ENCODE measurements at places on chromosomes 11 and 22.
A peak's percentile ranks its signal among the peaks of the same experiment; 100 is the strongest.

DNA sequence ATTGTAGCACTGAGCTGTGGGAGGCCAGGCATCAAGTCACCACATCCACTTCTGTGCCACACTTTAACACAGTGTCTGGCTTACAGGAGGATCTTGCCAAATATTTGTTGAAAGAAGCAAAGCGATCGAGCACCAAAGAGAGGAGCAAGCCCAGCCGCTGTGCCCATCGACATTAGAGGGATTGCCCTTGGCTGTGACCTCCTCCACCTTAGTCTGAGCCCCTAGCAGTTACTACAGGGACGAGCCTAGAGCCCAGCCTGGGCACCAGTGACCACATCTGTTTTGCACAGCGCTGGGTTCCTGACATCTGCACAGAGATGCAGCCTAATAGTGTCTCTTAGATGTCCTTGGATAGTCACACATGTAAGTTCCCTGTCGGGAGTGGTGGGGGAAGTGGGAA lies 17.7 kb downstream of the GRIK4 start:
- DNase-seq = no peak

GRCh38 chr11:61967924-61968757 lies 707 bp upstream of the FTH1 start:
- peak; percentile 23 for DNase-seq

- no peak for DNase-seq
Measured at GRCh38 chr11:45141631-45142030, 4.8 kb upstream of the PRDM11 start.

GRCh38 chr11:2679011-2679676 lies 20.6 kb downstream of the KCNQ1OT1 start:
- no peak for DNase-seq

DNA sequence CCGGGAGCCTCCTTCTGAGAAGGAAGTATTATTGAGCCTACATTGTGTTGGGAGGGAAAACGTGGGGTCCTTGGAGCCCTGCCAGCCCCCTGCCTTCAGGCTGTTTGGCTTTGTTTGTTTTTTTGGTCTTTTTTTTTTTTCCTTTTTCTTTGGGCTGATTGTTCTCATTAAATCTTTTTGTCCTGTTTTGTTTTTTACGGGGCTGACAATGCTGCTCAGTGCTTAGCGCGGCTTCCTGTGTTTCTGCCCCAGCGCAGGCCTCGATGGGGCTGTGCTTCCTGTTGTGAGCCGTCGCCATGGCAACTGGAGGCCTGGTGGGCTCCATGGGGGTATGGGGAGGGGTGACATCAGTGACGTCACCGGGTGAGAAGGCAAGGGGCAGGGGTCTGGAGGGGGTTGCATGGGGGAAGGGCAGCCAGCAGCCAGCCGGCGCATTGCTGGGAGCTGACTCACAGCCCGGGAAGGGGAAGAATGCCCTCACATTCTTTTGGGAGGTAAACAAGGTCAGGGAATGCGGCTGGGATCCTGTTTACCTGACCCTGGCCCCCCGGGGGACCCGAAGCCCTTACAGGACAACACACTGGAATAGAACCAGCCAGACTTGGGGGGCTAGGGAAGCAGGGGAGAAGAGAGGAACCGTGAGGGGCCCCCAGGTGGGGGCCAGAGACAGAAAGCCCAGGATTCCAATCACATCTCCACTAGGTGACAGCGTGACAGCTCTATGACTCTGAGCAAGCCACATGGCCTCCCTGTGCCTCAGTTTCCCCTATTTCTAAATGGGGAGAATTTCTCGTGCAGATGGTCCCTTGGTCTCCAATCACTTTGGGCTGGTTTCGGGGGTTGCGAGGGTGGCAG lies 22.2 kb upstream of the CBX7 start:
- peak; percentile 45 for DNase-seq

DNA sequence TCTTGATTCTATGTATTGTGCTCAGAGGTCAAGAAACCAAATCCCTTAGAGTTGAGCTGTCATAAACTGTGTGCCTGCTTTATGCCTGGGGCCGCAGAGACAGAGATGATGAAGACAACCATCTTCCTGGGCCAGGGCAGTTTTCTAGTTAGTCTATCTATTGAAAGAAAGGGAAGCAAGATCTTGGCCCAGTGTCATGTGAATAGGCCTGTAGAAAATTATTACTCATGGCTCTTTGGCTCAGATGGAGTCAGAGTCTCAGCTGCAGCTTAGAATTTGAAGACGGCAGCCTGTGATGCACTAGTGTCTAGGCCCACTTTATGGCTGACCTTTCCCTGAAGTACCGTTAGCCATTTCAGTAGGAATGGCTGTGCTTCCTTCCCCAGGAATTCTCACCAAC lies 112.0 kb downstream of the DBX1 start:
- DNase-seq = no peak

DNA sequence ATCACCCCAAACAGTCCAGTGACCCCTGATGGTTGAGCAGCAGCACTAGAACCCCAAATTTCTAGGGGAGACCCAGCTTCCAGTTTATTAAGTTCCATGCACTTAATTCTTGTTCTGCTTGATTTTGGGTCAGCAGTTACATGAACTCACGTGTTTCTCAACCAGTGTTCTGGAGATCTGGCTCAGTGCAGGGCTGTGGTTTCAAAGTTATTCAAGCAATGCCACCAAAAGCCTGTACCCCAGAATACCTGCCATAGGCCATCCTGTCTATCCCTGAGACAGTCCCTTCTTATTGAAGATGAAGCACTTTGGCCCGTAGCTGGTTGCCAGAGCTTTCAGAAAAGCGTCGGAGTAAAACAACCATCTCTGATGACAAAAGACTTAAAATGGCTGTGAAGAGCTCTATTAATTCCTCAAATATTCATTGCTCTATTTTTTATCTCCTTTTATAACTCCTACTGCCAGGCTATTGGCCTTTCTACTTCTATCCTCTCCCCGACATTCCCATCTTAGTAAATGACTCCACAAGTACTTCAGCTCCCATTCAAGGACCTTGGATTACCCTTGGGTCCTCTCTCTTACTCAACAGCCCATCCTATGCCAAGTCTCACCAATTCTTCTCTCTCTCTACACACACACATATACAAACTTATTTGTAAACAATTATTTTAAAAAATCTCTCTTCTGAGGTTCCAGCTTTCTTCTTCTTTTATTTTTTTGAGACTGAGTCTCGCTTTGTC lies 18.0 kb upstream of the VPREB1 start:
- DNase-seq = no peak

GRCh38 chr11:7493670-7494069 lies 8.4 kb downstream of the OLFML1 start:
- DNase-seq = no peak

- DNase-seq = no peak
Measured at GRCh38 chr11:24373516-24373915, 123.3 kb upstream of the LUZP2 start.

GRCh38 chr11:3231851-3232744 lies at the start of gene MRGPRE:
MRGPRE (minus strand) TSS chr11:3232417; CDS start chr11:3228799, 3,618 bp downstream.
- DNase-seq = no peak

DNA sequence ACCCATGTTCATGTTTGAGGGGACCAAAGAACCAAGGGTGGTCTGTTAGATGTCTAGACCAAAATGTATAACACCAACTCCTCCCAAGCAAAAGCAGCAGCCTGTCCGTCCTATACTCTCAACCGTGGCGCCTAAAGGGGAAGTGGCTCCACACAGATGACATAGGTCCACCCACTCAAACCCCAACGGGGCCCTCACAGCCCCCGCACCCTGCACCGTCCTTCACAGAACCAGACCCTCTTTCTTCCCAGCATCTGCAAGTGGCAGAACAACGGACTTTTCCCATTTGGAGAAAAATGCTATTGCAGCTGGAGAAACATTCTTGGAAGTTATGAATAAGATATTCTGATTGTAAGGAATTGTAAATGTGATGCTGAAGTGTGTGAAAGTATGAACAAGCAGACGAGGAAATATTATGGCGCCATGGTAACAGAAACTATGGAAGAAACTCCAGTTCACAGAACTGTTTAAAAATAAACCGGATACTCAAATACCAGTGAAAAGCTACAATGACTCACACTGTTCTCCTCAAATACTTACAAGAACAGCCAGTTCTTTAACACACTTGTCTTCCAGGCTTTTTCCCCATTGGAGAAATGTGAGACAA lies 76.5 kb upstream of the ARFGAP3 start:
- no peak for DNase-seq

DNA sequence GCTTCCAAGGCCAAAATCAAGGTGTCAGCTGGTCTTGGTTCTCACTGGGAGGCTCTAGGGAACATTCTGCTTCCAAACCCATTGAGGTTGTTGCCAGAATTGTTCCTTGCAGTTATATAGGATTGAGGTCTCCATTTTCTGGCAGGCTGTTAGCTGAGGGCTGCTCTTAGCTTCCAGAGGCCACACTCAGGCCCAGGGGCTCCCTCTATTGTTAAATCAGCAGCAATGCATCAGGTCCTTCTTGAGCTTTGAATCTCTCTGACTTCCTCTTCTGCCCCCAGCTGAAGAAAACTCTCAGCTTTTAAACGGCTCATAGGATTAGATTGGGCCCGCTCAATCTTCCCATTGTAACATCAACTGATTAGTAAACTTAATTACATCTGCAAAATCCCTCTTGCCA lies 39.3 kb upstream of the BSX start:
- DNase-seq = peak; percentile 8

GRCh38 chr11:103241574-103241973 lies 132.3 kb downstream of the DYNC2H1 start:
- DNase-seq = no peak

DNA sequence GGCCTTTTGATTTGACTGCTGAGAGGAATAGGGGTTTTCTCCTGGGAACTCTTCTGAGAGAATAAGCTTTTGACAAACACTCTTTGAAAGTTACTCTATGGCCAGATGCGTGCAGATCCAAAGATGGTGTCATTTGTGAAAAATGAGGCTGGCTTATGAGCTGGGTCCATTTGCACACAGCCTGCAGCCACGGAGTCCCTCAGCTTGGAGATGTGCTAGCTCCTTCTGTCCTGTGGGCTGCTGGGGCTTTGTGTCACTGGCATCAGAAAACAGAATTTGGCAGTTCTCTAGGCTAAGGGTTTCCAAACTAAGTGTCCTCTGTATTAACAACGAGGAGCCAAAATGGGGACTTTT lies 702.4 kb downstream of the NTM start:
- no peak for DNase-seq

GRCh38 chr11:16242806-16243205 lies 113.5 kb downstream of the SOX6 start:
- no peak for DNase-seq

DNA sequence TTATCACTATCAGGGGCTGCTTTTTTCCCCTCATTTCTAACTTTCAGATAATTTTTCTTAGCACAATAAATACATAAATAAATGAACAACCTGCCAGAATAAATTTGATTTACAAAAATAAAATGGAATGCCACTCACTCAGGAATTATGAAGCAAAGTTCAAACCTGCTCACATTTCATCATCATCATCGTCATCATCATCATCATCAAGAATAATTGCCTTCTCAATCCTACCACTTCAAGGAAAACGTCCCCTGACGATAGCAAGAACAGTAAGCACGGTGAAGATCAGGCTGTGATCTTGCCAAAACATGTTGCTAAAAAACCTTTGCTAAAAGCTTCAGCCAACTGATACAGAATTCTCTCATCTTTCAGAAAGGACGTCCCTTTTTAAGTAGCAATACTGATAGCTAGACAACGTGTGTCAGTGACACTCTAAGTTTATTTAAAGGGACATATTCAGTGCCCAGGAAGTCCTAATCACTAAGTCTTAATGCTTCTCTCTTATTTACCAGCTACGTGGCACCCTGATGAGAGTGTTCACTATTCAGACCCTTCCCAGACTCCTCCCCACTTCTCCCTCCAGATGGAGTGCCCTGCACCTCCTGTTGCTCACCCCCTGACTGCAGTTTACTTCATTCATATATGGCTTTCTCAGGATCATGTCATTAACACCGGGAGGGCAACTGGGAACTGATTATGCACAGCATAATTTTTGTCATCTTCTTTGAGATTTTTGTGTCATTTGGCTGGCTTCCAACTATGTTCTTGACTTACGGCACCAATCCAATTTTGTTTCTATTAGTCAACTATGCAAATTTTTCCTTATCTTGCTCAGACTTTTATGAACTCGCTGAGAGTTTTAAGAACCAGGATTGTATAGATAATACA lies 200.1 kb upstream of the GUCY1A2 start:
- no peak for DNase-seq

DNA sequence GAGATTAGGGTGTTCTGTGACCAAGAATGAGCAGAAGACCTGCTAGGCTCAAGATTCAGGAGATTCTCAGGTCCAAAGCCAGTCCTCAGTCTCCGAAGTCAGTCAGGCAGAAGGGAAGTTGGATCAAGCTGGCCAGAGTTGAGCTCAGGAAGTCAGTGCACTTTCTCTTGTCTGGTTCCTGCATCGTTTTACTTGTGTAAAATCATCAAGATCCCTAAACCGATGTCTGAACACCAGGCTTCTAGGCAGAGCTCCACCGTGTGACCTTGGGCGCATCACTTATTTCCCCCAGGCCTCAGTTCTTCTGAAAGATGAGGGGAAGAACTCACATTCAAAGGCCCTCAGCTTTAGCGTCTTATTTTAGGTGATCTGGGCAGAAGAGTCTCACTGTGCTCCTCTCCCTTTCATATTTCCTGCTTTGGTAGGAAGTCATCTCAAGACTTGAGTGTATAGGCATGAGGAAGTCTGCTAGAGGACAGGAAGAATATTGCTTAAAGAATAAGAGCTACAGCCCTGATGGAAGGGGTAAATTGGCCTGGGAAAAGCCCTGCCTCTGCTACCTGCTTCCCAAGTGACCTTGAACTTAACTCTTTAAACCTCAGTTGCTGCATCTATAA lies 20.2 kb downstream of the NF2 start:
- DNase-seq = no peak

GRCh38 chr11:76557466-76557865 lies 112.6 kb downstream of the EMSY start:
- DNase-seq = no peak

DNA sequence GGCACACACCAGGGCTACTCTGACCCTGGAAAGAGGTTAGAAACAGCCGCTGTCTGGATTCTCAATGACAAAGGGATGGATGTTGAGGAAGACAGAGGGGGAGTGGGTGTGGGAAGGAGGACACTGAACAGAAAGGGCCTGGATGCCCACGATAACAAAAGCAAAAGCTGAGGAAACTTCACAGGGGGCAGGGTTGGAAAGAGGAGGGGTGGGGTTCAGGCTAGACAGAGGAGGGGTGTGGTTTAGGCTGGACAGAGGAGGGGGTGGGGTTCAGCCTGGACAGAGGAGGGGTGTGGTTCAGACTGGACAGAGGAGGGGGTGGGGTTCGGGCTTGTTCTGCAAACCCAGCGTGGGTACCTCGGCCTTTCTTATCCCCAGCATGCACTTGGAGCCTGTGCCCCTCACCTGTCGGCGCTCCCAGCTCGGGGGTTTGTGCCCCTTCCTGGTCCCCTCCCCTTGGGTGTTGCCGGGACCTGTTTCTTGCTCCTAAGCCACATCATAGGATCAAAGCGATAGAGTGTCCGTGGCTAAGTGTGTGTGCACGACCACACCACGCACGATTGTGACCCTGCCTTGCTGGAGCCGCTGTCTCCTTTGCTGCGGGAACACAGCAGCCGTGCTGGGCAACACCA lies 75.6 kb downstream of the BRD1 start:
- DNase-seq = no peak

- no peak for DNase-seq
Measured at GRCh38 chr11:5694642-5695041, 5.1 kb downstream of the TRIM22 start.

Measured in activated T-cell treated with anti-CD3 and anti-CD28 coated beads for 24 hours (primary cell).